ENCODE measurements at places on chromosomes 1 and 21.

DNA sequence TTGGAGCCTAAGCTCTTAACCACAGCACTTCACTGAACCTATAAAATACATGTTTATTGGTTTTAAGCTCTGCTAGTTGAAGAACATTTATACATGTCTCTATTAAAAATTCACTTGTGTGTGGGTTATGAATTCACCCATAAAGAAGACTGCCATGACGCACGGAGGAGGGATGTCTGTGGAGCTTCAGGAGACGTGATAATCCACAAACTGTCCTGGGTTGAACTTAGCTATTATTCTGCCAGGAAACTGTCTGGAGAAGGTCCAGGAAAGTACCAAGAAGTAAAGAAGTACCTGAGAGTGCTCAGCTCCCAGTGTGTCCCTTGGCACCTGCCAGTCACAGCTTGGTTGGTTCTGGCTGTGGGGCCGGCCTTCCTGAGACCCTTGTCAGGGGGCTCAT is 56.3 kb downstream of the DDR2 start:
- DNase-seq, result no peak

DNA sequence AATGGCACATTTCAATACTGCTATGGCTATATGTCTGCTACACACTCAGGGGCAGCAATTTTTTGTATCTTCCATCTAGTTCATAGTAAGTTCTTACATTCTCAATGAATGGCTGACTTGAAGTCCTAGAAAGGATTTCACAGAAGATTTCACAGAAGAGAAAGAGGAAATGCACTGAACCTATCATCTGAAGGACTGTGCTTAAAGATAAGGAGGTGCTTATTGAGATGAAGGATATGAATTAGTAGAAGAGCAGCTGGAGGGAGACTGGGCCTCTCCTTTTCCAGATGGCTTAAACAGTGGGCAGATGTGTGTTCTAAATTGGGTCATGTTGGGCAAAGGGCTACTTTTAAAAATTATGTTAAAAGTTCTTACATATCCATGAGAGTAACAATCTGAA is 14.6 kb downstream of the ADAR start:
- DNase-seq, result no peak

DNA sequence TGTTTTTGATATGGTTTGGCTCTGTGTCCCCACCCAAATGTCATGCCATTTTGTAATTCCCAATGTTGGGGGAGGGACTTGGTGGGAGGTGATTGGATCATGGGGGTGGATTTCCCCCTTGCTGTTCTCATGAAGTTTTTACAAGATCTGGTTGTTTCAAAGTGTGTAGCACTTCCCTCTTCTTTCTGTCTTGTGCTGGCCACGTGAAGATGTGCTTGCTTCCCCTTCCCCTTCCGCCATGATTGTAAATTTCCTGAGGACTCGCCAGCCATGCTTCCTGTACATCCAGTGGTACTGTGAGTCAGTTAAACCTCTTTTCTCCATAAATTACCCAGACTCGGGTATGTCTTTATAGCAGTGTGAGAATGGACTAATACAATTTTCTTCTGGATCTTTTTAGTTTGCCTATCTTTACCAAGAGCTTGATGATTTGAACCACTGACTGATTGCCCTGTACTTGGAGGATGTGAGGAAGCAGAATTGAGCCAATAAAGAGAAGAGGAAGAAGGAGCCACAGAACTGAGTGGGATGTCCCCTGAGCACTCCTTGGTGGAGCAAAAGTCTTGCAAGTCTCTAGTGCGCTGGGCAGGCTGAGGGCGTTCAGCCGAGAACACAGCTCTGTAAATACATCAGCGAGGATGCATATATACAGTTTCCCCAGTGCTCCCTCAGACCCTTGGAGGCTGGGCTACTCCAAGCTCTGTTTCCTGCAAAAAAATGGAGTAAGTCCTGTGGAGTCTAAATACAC is 102.6 kb downstream of the CYYR1 start:
- no peak for DNase-seq

- DNase-seq, result no peak
Observed at GRCh38 chr1:25020851-25021590, 90.9 kb upstream of the RUNX3 start.

DNA sequence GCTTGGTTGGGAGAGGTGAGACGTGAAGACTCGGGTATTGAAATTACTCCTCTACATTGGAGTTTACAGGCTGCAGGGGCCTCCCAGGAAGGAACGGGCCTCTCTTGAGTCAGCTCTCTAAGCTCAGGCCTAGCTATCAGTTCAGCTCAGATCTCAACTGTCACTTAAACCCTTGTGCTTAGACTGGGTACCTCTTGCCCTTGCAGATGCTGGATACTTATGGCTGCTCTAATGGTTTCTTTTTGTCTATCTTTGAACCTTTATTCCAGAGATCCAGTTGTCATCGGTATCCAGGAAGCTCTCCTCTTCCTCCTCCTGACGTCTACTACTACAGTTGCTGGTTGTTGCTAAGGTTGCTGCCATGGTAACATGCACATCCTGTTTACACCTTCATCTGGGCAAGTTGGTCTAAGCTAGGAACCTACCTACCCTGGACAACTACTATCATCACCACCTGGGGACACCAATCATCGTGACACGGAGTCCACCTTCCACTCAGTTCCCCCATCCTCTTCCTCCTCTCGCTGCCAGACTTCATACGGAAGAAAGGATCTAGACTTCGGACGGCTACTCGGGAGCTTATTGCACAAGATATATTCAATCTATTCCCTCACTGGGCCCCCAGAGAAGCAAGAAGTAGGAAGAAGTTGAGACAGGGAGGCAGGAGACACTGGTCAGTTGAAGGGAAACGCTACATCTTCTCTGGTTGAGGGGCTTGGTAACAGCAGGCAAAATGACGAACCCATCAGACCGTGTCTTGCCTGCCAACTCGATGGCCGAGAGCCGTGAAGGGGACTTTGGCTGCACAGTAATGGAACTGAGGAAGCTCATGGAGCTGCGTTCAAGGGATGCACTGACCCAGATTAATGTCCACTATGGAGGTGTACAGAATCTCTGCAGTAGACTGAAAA is 56.1 kb downstream of the ATP2B4 start:
- peak; percentile 84 for DNase-seq

GRCh38 chr21:46317710-46318463 is 5.8 kb downstream of the C21orf58 start:
- no peak for DNase-seq

GRCh38 chr21:34197561-34197960 is 124.2 kb downstream of the MRPS6 start:
- DNase-seq, result no peak

GRCh38 chr1:170823120-170823519 is 112.2 kb upstream of the MROH9 start:
- no peak for DNase-seq

DNA sequence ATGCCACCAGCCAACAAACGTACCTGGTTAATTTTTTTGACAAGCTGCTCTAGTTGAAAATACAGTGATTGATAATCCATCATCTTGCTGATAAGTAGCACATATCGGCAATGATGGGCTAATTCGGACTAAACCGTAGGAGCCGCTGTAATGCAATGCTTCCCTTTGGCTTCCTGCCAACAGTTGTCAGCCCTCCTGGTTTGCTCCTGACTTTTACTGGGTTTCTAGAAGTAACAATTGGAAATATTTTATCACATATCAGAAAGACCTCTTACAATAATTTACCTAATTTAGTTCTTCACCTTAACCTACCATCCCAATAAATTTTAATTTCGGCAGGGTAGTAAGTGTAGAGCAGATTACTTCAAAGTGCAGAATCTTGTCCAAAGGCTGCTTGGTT is 148.5 kb downstream of the DHRS3 start:
- no peak for DNase-seq

DNA sequence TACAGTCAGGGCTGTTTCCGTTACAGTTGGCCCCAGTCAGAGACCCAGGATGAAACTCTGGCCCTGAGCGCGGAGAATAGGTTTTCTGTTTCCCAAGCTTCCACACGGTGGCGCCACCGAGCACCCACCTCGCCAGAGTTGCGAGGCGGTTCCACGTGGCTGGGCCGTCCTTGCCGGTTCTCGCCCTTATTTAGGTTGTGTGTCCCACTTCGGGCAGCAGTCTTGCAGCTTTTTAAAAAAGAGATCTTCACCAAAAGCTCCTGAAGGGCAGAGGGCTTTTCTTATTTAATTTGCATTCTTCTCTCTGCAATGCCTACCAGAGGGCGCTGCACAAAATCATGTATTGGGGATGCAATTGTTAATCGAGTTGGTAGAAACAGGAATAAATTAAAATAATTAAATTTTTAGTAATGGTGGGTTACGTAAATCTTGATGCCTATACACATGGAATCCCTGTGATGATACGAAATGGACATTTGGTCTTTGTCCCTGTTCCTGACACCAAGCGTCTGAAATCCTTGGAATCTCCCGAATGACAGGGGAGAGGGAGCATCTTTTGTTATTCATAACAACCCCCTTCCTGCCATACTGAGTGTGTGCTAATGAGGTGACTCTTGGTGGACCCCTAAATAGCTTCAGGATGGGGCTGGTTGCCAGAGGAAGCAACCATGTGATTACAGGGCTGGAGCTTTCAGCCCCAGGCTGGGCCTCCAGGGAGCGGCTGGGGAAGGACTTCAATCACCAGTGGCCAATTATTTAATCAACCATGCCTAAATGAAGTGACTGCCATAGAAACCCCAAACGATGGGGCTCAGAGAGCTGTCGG is 5.6 kb upstream of the S100A7 start:
- DNase-seq, result peak; percentile 87

GRCh38 chr1:118979754-118980575 is 8.2 kb downstream of the TBX15 start:
- no peak for DNase-seq

GRCh38 chr1:99240621-99241020 is 23.7 kb upstream of the PLPPR4 start:
- DNase-seq, result no peak

DNA sequence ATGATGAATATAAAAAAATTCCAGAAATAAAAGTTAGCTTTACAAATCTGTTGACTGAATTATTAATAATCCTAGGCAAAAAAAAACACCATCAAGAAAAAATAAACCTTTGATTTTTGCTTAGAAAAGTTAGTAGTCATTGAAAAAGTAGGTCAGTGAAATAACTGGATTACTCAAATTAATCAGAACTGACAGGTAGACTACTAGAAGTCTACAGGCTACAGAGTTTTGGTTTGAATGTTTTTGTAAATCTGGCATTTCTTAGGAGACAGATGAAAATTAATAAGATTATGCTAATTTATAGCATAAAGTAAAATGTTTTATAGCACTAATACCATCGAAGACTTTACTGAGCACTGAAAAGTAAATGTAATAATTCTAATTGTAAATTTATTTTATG is 511.9 kb downstream of the PTPRC start:
- no peak for DNase-seq

- DNase-seq, result no peak
Observed at GRCh38 chr1:198638894-198639635, at the start of gene PTPRC. TSS of gene PTPRC (plus strand) at chr1:198639040. CDS start at chr1:198639269, 229 bp downstream.
